ENCODE measurements at places on chromosomes 16 and 17.

DNA sequence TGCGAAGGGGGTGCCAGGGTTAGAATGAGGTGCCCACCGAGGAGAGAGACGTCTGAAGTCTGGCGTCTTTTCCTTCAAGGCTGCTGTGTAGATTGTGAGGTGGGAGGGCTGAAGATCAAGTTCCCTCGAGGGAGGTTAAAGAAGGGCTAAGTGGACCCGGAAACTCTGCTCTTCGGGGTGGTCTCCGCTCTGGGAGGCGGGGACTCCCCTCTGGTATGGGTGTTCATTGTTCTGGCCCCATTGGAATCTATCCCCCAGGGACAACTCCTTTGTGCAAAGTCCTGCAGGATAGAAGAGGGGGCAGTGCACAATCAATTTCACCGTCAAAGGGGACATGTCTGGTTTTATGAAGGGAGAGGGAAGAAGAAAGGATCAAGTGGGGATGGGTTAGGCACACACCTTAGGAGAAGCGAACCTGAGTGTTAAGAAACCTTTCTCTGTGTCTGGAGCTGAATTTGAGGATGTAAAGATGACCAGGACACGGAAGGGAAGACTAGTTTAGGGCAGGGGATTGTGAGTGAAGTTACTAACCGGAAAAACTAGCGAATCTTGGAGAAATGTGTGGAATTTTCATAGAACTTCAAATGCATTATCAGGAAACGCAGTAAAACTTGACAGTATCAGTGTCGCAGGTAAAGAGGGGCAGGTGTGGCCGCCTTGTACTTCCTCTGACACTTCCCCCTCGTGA, 809 bp upstream of the RAB34 start:
- DNase-seq = no peak

GRCh38 chr17:4845118-4845517, 12.0 kb downstream of the MINK1 start:
- no peak for DNase-seq

DNA sequence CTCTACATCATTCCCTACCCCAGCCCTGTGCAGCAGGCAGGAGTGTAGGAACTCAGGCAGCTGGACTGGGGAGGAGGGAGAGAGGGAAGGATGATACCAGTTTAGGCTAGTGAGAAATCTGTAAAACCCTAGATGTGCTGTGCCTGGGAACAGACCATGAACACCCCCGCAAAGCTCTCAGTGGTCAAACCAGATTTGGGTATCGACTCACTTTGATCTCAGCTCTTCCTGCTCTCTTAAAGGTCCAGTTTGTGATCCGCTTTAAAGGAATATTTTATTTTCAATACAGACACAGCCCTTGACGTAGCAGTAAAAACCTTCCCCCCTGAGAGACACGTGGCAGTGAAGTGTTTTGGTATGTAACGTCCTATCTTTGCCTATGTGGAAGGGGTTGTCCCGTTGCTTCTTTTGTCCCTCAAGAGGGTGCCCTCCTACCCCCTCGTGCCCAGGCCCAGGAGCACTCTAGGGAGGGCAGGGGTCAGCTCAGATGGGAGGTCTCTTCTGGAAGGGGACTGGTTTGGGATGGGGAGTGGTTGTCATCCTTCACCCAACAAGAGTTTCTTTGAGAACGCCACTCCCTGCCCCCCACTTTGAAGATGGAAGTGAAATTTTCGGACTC, 19.3 kb upstream of the TBX2 start:
- DNase-seq = no peak

DNA sequence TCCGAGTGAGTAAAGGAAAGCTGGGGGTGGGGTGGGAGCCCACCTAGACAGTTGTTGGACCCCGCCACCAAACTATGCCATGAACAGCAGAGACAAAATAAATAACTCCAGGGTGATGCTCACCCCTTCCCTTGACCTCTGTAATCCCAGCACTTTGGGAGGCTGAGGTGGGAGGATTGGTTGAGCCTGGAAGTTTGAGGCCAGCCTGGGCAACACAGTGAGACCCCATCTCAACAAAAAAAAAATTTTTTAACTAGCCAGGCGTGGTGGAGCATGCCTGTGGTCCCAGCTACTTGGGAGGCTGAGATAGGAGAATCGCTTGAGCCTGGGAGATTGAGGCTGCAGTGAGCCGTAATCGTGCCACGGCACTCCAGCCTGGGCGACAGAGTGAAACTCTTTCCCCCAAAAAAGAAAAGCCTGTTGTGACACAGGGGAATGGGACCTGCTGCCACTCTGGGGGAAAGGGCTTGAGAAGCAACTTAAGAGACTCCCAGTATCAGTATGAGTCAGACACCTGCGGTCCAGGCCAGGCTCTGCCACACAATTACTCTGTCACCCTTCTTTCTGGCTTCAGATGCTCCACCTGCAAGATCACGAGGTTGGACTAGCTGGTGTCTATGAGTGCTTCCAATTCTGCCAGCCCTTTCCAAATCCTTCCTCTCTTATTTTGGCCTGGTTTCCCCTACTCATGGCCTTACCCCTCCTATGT, 5.0 kb downstream of the SGCA start:
- no peak for DNase-seq

GRCh38 chr17:80845863-80846671, 145.6 kb upstream of the CHMP6 start:
- no peak for DNase-seq

GRCh38 chr17:77371117-77371887, 230.5 kb downstream of the SEC14L1 start:
- no peak for DNase-seq

- DNase-seq = no peak
Observed at GRCh38 chr17:41076788-41077187, 7.2 kb upstream of the KRTAP4-7 start.

- DNase-seq = peak; percentile 97
Observed at GRCh38 chr17:57892820-57893595, 43.2 kb upstream of the MRPS23 start.

DNA sequence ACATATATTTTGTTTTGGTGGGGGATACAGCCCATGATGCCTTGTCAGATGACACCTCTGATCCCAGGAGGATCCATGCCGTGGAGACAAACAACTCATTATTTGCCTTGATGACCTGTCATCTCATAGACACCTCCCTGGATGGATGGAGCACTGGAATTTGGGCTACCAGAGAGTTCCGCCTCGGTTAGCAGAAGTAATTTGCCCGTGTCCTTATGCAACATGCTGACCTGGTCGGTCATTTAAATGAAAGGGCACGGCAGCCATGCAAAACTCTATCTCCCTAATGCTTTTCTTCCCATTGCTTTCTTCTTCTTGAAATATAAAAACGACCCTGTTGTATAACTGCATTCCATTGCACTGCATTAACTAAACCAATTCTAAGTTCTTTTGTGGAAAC, 145.3 kb downstream of the GRIN2A start:
- no peak for DNase-seq

DNA sequence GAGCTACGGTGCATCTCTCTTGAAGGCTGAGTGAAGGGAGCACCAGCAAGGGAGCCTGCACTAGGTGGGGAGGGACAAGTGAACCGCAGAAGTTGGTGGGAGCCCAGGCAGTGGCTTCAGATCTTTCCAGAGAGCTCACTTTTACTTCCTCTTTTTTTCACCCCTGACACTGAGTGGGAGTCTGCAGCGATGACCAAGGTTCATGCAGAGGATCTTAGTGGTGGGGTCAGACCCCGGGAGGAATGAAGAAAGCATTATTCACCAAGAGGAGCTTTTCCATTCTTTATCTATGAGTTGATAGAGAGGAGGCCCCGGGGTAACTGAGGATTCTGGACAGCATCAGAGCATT, 3.0 kb upstream of the CCL2 start:
- no peak for DNase-seq

- peak; percentile 80 for DNase-seq
Observed at GRCh38 chr16:58264961-58265479, 29.8 kb downstream of the PRSS54 start.

- no peak for DNase-seq
Observed at GRCh38 chr16:13630374-13630773, 289.6 kb upstream of the ERCC4 start.

DNA sequence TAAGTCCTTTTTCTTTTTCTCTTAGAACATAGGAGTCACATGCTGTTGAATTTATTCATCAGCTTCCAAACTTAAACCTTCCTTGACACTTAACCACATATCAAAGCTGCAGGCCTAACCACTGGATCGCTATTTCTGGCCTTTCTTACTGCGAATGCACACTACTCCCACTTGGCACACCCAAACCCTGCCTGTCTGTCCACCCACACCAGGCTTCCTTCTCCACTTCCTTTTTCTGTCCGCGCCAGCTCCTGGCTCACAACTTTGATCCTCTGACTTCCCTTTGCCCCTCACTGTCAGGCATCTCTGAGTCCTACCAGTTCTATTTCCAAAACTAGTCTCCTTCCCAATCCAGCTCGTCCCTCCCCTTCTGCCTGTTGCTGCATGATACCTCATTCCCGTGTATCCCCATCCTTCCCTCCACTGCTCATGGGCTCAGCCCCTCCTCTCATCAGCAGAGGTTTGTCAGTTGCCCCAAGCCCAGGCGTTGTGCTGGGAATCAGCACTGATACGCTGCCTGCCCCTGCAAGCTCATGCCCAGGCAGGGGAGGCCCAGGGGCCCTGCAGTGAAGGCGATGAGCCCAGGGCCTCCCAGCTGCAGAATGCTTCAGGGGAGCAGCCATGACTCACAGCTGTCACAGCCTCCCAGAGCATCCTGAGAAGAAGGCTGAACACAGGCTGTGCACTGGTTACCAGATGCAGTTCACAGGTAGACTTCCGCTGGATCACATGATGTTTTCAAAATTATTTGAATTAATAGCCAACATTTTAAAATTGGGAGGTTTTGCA, 179.8 kb downstream of the KATNIP start:
- DNase-seq = peak; percentile 23

- DNase-seq = no peak
Observed at GRCh38 chr16:85286951-85287814, 174.9 kb upstream of the CIBAR2 start.

DNA sequence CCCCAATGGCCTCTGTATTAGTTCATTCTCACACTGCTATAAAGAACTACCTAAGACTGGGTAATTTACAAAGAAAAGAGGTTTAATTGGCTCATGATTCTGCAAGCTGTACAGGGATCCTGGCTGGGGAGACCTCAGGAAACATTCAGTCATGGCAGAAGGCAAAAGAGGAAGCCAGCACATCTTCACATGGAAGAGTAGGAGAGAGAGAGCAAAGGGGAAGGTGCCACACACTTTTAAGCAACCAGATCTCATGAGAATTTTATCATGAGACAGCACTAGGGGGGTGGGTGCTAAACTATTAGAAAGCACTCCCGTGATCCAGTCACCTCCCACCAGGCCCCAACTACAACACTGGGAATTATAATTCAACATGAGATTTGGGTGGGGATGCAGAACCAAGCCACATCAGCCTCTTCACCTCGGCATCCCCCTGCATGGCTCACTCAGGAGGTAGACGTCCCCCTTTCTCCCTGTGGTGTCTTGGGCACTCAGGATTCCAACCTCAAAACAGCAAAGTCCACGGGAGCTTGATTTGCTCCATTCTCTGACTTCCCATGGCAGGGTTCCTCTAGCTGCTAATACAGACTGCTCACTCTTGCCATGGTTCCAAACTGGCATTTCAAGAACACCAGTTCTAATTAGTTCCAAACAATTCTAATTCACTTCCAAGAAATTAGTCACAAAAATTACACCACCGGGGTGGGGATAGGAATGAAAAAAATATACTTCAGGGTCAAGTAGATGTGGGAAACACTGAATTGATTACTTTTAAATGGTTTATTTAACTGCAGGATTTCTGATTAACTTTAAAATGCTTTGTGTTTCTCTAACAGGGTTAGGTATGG, 203.8 kb upstream of the HSBP1 start:
- DNase-seq = no peak

DNA sequence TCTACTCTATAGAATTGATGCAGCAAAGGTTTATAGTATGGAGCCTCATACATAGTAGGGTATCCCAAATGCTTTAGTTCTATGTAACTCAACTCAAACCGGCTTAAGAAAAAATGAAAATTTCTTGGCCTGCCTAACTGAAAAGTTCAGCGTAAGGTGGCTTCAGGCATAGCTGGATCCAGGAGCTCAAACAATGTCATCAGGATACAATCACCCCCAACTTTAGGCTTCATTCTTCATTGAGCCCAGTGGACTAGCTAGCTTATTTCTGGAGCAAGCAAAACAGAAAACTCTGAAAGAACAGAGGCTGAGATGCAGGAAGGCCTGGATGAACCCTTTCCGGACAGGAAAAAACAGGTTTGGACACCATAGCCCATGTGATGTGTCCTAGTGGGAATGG, 147.5 kb upstream of the HS3ST4 start:
- DNase-seq = no peak

DNA sequence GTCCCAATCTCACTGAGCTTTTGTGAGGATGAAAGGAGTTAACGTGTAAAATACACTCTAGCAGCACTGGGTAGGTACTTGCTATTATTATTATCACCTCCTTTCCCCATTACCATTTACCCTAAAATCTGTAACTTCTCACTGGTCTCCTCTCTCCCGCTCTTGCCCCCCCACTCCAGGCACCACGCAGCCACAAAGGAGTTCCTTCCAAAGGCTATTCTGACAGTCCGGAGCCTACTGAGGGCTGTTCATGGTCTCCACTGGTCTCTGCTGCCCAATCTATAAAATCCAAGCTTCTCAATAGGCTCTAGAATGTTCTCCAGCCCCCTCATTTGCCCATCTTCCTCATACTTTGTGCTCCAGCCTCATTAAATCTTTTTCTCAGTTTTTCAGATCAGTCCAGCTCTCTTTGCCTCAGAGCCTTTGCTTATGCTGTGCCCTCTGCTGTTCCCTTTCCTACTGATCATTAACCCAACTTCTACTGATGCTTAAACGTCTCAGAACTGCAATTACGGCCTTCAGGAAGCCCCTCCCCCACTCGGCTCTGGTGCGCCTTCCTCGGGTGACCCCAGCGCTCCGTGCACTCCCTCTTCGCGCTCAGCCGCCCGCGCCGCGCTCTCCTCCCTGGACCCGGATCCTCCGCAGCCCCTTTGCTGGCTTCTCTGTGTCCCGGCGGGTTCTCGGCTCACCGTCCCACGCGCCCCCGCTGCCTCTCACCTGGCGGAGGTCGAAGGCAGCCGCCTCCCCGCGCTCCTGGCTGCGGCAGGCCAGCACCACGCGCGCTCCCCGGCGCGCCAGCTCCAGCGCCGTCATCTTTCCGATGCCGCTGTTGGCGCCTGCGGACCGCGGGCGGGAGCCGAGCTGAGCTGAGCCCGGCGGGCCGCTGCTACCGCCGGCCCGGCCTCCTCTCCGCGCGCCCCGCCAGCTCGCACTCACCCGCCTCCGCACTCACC, 737 bp downstream of the DHRS13 start:
- no peak for DNase-seq

DNA sequence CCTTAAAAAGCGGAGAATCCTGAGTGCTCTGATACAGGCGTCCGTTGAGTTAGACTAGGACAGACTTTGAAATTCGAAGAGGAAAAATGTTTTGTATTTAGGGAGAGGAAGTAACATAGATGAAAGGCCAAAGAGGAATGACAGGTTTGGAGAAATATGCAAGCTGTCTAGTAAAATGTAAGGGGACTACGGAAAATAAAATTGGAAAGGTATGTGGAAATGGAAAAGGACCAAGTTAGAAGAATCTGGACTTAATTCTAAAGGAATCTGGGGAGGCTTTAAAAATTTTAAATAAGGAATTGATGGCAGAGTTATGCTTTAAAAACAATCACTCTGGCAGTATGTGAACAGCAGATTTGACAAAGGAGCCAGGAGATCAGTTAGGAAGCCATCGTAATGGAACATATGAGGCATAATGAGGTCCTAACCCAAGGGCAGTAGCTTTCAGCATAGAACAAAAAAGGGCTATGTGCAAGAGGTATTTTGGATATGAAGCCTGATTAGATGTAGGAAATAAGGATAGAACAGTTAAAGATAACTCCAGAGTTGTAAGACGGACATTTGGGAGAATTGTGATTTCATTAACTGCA, 38.3 kb downstream of the CYB561 start:
- DNase-seq = no peak
